A673 (cell line): ENCODE measurements at places on chromosomes 2 and 18. TPM values are rescaled to one million over a fixed set of nuclear protein-coding genes. Genes with fewer than 3 reads are reported as not detected.
A peak's percentile ranks its signal among the peaks of the same experiment; 100 is the strongest.

DNA sequence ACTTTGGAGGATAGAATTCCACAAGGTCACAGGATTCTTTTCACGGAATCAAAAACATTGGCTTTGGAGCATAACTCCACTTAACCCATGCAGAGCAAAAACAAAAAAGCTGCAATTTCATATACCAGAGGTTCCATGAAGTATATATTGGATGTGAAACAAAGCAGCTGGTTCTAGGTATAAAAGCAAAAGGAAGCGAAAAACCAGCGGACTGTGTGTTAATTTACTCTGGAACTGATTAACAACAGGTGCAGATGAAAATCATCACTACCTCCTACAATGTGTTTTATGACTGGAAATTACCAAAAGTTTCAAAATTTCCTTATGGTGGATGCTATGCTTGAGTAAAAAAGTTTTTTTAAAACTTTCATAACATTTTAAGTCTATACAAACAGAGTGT lies 54.4 kb upstream of the LINC00305 start:
- DNase-seq: no peak

DNA sequence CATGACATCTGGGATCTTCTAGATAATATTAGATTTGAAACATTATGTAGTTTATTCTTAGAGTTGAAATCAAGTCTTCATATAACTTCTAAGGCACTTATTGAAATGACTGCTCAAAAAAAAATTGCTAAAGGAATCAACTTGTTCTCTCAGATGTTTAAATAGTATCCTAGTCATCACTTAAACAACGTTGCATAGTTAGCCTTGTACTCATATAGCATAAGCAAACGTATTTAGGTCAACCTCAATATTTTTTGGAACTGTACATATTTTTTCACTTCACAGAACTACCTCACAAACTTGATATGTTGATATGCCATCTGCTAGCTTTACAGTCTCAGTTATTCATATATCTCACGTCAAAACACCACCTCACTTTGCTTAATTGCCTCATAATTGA lies 47.1 kb upstream of the CREB1 start:
- DNase-seq: no peak

GRCh38 chr18:6537475-6537874 lies 122.8 kb upstream of the L3MBTL4 start:
- no peak for DNase-seq

DNA sequence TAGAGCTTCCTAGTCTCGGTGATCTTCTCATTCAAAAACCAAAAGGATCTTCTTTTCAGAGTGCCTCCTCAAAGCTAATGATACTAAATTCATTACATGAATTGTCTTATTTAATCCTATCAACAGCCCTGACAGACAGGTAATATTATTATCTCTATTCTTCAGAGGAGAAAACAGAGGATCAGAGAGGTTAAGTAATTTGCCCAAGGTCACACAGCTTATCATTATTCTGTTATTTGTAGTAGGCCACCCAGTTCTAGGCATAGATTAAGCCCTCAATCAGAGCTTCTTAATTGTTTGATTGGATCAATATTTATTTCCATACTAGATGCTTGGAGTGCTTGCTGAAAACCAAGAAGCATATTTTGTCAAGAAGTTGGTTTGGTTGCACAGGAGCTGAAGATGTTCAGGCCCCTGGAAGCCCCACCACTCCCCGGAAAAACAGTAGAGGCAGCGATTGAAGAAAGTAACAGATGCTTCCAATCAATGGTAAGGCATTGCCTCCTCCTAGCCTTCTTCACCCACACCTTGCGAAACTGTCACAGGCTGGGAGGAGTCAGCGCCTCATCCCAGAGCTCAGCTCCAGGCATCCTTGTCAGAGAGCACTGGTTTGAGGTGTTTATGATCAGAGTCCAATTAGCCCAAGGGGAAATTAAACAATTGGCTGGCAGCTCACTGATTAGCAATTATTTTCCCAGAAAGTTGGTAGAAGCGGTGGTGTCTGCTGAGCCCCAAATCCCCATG lies 487.2 kb downstream of the BCL11A start:
- no peak for DNase-seq

DNA sequence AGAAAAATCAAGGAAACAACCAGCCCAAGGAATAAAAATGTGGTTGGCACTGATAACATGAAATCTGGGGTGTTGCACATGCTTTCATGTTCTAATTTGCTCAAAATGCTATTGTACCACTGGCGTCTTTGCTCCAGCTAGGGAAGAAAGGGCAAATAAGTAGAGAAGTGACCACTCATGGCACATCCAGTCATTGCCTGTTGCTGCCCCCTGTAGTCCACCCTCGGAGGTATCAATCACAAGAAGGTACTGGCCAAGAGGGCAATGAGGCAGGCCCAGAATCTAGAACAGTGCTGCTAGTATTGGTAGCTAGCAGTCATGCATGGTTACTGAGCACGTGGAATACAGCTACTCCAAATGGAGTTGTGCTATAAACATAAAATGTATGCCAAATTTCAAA lies 213.4 kb downstream of the CDCA7 start:
- peak; percentile 23 for DNase-seq

Gene INO80B
- total RNA-seq: 29.9 and 34.9 TPM in 2 replicates

Gene GPR39
- total RNA-seq: 3.4 and 3.6 TPM in 2 replicates

- DNase-seq: no peak
Measured at GRCh38 chr2:215607766-215608165, 171.9 kb upstream of the FN1 start.

DNA sequence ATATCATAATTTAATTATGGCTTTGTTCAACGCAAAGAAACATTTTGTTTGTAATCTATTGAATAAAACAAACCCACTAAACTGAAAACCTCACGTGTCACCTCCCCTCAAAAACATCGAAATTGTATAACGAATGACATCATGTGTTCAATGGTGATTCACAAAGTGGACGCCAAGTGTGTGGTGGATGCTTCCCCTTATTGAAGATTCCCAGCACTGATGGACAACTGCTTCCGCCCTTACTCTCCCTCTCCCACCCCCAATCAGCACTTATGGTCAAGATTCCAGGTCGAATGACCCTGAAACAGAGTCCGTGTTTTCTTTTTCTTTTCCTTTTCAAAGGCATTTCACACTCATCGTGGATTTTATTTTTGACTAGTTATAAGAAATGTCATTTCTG lies 383.0 kb upstream of the SMIM21 start:
- DNase-seq: no peak

DNA sequence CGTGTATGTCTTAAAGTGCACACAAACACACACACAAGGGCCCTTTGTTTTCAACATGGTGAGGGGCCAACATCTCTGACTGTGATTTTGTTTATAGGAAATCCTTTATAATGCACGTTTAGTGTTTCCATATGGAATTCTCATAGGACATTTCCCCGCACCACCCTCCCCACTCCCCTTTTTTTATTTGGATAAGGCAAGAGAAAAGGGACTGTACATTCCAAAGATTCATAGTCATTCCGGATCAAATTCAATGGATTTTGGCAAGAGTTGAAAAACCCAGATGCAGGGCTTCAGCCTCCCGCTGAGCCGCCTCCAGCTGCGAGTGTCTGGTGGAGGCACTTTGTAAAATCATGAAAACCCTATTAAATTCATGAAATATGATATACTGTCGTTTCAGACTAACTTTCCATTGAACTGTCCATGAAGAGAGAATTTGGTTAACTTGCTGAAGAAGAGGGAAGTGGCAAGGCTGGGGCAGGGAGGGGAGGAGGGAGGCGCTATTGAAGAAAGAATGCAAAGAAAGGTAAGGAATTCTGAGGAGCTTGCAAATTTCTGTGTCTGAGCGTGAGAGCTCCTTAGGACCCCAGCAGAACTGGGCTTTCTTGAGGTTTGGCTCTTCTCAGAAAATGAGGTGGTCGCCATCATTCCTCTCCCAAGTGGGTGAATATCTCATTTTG lies 25.8 kb upstream of the SLC14A2 start:
- DNase-seq: peak; percentile 92

DNA sequence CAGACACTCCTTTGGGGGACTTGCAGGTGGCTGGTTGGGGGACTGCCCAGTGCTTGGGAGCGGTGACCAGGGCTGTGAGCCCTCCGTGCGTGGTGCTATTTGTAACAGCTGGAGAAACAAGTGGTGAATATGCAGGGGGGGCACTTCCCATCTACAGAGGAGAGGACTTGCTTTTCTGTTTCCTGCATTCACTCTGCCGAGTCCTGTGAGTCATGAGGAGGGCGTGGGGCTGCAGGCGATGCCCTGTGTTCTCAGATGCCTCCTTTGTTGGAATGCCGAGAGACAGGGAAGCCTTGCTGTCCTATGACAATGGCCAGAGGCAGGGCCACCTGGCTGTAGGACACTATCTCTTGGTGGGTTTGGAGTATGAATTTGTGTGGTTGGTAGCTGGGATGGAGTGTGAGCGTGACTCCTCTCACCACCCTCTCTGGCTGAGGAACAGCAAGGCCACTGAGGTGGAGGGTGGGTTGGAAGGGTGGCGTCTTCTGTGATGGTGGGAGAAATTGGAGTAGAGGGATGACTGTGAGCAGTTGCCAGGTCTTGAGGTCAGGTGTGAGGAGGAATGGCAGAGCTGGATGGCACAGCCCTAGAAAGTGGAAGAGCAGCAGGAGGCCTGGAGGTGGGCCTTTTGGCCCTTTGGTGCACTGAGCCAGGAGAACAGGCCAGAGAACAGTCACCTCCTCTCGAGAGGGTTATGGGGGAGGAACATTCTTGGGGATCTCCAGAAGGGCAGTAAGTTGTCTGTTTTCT lies 24.3 kb downstream of the FHOD3 start:
- no peak for DNase-seq

Gene TMEM18
- 25.9 and 29.0 TPM in 2 replicates for total RNA-seq

- DNase-seq: peak; percentile 27
Measured at GRCh38 chr2:201450954-201451291, 335 bp downstream of the TRAK2 start.

DNA sequence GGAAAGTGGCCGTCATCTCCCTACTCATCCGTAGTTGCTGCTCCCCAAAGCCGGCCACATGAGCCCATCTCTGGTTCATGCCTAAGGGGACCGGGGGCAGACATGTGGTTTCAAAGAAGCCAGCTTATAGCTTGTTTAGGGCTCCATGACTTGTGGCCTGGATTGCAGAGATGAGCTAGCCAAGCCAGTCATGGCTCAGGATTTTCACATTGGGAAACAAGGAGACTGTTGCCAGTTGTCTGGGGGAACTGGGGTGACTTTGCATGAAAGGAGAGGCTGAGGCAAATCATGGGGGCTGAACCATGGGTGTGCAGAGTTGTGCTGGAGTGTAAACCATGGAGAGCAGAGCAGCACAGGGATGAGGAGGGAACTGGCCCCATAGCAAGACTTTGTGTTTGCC lies 183.0 kb upstream of the APCDD1 start:
- no peak for DNase-seq

GRCh38 chr2:65991381-65992197 lies 443.3 kb upstream of the MEIS1 start:
- peak; percentile 97 for DNase-seq

Gene RAB12
- 34.7 and 35.1 TPM in 2 replicates for total RNA-seq

Gene PHOSPHO2
- 6.9 TPM in 2 replicates for total RNA-seq

DNA sequence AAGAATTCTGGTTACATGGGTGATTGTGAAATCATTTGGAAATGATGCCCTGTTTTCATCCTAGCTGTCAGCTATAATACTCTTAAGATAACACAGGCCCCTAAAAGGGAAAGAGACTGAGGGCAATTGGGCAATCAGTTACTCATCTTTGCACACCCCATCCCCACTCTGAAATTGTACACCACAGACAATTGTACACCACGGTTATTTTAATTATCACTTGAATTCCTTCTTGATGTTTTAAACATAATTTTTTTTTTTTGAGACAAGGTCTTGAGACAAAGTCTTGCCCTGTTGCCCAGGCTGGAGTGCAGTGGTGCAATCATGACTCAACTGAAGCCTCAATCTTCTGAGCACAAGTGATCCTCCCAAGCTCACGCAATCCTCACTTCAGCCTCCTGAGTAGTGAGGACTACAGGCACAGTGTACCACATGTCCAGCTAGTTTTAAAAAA lies 862.4 kb upstream of the ACVR2A start:
- peak; percentile 36 for DNase-seq

DNA sequence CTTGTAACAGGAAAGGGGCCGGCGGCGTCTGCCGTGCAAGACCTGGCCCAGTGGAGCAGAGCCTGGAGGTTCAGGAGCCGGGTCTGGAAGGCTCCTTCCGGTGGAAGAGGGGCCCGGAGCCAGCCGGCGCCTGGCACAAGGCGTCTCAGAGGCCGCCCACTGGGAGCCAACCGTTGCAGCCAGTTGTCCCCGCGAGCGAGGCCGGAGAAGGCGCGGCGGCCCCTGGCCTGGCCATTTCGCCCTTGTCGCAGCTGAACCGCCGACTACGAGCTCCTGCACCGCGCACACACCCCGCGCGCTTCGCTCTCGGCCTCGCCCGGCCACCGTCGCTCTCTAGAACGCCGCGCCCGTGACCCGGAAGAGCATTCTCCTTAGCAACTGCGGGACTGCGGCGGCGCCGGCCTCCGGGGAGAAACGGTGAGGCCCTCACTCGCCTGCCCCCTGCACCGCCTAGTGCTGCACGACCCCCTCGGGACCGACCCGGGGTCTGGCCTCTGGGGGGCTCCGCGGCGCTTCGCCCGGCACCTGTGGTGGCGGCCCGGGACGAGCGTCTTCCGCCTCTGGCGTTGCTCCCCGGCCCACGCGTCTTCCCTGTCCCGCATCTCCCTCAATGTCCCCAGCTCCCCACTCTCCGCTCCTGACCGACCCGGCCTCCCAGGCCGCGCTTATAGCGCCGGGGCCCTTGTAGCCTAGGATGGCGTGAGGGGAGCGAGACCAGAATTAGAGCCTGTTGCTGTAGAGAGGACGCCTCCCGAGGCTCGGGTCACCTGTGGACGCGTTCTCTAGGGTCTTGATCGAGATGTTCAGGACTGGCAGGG lies at the start of gene DIS3L2:
Gene DIS3L2, plus strand, starts transcription at position 365 of the 818 bp plus-strand sequence. CDS start 53,215 bp downstream, outside the sequence.
- peak; percentile 92 for DNase-seq

DNA sequence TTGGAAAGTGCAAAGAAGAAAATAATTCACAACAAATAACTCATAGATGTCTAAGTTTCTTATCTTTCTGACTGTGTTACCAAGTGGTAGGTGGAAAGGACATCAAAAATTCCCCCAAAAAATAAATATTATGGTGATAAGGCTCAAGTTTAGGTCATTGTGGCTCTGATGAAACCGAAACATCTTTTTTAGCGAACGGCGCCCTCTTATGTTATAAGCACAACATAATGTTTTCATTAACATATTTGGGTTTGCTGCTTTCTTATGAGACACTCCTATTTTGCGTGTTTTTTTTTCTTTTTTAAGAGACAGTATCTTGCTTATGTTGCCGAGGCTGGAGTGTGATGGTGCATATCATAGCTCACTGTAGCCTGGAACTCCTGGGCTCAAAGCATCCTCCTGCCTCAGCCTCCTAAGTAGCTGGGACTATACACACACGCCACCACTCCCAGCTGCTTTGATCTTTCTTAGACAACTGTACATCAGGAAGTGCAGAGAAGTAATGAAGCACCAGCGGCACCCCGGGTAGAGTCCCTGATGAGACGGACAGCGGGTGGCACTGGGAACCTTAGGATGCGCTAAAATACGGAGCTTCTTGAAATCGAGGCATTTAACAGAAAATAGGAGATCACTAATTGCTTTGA lies 38.5 kb upstream of the SLC35G4 start:
- DNase-seq: peak; percentile 33

Gene RNF152
- 3.6 and 3.8 TPM in 2 replicates for total RNA-seq
